Naive B cell (primary cell): ENCODE measurements at places on chromosomes 7 and 10.
A peak's percentile ranks its signal among the peaks of the same experiment; 100 is the strongest.

- no peak for DNase-seq
Observed at GRCh38 chr10:78202386-78202785, 168.7 kb downstream of the RPS24 start.

DNA sequence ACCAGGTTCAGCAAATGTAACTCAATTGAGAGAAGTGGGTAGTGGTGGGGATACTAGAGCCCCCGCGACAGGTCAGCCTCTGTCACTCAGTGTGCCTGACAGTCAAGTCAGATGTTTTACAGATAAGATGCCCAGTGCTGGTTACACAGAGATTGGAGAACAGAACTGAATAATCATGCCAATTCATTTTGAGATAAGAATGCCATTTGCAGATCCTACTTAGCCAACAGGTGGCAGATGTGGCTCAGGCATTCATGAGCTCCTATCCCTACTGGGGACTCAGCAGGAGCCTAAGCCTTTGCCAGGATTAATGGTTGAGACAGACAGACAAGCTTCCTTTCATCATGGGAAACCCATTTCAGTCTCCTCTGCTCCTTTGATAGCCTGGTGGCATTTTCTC is 137.8 kb downstream of the MAPK8 start:
- no peak for DNase-seq

DNA sequence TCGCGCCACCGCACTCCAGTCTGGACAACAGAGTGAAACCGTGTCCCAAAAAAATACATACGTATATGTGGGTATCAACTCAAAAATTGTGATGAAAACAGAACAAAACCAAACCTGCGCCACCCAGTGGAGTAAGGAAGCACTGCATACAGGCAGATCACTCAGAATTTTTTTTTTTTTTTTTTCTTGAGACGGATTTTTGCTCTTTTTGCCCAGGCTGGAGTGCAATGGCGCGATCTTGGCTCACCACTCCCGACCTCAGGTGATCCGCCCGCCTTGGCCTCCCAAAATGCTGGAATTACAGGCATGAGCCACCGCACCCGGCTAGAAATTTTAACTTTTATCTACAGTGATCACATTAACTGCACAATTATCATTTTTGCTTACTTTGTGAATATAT is 9.1 kb upstream of the TMEM236 start:
- DNase-seq = peak; percentile 45

DNA sequence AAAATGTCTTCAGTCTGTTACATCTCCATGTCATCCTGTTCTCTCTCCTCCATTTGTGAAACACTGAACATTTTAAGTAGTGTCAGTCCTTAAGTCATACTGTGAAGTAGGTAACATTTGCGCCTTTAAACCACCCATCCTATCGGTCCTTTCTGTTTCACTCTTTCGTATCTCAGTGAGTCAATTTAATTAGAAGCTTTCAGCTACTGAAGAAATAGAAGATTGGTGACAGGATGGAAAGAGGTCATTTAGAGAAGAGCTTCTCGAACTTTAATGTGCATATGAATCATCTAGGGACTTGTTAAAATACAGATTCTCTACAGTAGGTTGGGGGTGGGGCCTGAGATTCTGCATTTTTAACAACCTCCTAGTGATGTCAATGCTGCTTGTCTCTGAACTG is 113.4 kb downstream of the SRI start:
- no peak for DNase-seq

GRCh38 chr7:94440451-94441039 is 45.9 kb downstream of the COL1A2 start:
- DNase-seq = no peak

- no peak for DNase-seq
Observed at GRCh38 chr7:16026253-16027020, 340.0 kb upstream of the MEOX2 start.

DNA sequence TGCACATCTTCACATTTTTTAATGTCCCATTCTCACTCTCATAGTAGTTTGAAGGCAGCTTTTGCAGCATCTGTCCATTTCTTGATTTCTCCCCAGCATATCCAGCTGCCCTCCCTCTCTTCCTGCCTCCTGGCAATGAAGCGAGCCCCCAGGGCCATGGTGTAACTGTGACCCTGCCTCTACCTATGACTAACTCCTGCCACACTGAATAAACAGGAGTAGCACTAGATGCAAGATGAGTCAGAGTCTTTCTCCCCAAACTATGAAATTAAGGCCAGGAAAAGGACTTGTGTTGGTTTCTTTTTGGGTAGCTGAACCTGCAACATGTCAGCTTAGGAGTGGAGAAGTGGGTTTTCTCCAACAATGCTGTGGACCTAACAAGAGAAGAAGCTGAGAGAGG is 329.0 kb downstream of the RNLS start:
- no peak for DNase-seq

DNA sequence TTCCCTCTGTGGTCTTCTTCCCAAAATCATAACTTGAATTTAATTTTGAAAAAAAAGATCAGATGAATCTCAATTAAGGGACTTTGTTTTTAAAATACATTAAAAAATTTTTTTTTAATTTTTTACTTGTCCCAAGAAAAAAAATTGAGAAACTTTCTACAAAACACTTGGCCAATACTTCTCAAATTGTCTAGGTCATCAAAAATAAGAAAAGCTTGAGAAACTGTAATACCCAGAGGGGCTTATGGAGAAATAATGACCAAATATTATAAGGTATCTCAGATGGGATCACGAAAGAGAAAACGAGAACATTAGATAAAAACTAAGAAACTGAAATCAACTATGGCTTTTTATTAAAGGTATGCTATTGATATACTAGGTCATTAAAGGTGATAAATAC is 835.0 kb downstream of the GATA3 start:
- DNase-seq = no peak

DNA sequence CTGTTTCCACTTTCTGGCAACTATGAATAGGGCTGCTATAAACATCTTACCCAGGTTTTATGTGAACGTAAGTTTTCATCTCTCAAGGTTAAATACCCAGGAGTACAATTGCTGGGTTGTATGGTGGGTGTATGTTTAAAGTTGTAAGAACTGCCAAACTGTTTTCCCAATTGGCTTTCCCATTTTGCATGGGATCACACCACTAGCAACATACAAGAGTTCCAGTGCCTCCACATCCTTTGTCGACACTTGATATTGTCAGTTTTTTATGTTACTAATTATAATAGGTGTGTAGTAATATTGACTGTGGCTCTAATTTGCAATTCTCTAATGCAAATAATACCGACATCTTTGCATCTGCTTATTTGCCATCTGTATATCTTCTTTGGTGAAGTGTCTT is 82.9 kb downstream of the SFMBT2 start:
- DNase-seq = no peak

GRCh38 chr10:47339759-47340607 is 8.2 kb upstream of the RBP3 start:
- no peak for DNase-seq
